Stimulated activated CD4-positive, alpha-beta T cell treated with anti-CD3 and anti-CD28 coated beads, TNF-alpha, amount 100 ng/mL, for 1 hour (primary cell): ENCODE measurements at places on chromosomes 4 and X.

GRCh38 chr4:26242451-26242850 is 78.4 kb upstream of the RBPJ start:
- no peak for DNase-seq

DNA sequence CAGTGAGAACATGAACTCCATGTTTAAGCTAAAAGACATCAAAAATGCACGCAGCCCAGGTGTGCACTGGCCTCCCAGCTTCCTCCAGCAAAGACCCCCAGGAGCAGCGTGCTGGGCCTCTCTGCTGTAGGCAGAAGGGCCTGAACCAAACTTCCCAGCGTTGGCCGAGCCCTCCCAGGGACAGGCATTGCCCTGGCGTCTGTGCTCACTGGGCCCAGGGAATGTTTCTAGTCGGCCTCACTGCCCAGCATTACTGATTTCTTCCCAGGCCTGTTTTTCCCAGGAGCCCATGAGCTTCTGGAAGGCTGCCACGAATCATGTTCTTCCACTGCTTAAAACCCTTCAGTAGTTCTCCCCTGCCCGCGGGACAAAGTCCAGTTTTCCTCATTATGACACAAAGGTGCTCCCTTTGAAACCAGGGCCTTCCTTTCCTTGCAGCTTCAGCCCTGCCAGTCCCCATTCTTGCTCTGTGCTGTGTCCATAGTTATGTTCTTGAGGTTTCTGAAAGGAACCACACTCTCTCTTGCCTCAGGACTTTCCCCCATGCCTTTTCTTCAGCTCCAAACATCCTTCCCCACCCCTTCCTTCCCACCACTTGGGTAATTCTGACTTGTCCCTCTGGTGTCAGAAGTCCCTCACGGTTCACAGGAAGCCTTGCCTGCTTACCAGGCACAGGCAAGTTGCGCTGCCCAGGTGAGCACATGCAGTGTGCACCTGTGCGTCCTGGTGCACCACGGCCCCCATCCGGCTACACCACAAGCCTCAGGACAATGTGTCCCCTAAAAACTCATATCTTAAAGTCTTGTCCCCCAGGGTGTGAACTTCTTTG is 93.4 kb upstream of the ENPP6 start:
- DNase-seq: no peak

- no peak for DNase-seq
Measured at GRCh38 chrX:86263526-86263925, 115.3 kb downstream of the DACH2 start.

GRCh38 chr4:182215148-182215547 is 28.1 kb upstream of the TENM3 start:
- DNase-seq: no peak

DNA sequence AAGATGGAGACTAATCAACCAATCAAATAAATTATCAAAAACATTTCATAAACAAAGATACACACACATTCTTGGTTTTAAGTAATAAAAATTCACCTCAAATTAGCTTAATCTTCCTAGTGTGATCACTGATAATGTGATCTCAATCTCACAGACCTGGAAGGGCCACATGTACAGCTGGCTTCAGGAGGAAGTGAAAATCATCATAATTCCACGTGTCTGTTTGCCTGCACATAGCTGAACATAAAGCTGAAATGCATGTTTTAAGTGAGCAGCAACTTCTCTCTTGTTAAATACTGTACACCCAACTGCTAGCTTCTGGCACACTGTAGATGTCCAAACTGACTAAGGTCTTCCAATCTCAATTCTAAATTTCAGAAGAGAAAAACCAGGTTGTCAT is 53.8 kb downstream of the ARHGAP6 start:
- no peak for DNase-seq
